Hair follicular keratinocyte (primary cell): ENCODE measurements at places on chromosomes 16 and 17. TPM values are rescaled to one million over a fixed set of nuclear protein-coding genes. Genes with fewer than 3 reads are reported as not detected.

The KRTAP3-2 gene
- not detected in 2 replicates for total RNA-seq

The LRRC36 gene
- total RNA-seq: 0.31 TPM in 1 of 2 replicates, not detected in the other

The DHX58 gene
- total RNA-seq: 4.9 and 11.5 TPM in 2 replicates

The TELO2 gene
- total RNA-seq: 12.0 and 22.9 TPM in 2 replicates

The TLCD2 gene
- total RNA-seq: 0.99 and 1.2 TPM in 2 replicates

The PRAC2 gene
- not detected in 2 replicates for total RNA-seq

The RNF157 gene
- total RNA-seq: 0.15 TPM in 1 of 2 replicates, not detected in the other

The DCAF7 gene
- total RNA-seq: 28.4 and 31.6 TPM in 2 replicates

The TBC1D3H gene
- total RNA-seq: not detected in 2 replicates

The KRT33B gene
- total RNA-seq: 0.47 TPM in 1 of 2 replicates, not detected in the other

The RPH3AL gene
- total RNA-seq: 0.31 and 3.2 TPM in 2 replicates

The KCNAB3 gene
- total RNA-seq: 0.38 and 1.3 TPM in 2 replicates

The IRX3 gene
- total RNA-seq: 7.7 and 8.7 TPM in 2 replicates

The GCGR gene
- not detected in 2 replicates for total RNA-seq

The ZPBP2 gene
- total RNA-seq: not detected in 2 replicates

The OR1F1 gene
- not detected in 2 replicates for total RNA-seq

The SOCS7 gene
- 8.9 and 17.3 TPM in 2 replicates for total RNA-seq

The ABCC6 gene
- not detected in 2 replicates for total RNA-seq

The CMTM3 gene
- 24.7 and 36.2 TPM in 2 replicates for total RNA-seq

The KRTAP9-8 gene
- not detected in 2 replicates for total RNA-seq

The PITPNM3 gene
- total RNA-seq: 9.1 and 16.4 TPM in 2 replicates

The ALOX15 gene
- not detected in 2 replicates for total RNA-seq

The TERB1 gene
- total RNA-seq: not detected in 2 replicates

The SUMO2 gene
- 98.9 and 112 TPM in 2 replicates for total RNA-seq

The SDF2 gene
- total RNA-seq: 36.5 and 43.7 TPM in 2 replicates

The LPO gene
- not detected in 2 replicates for total RNA-seq
